ENCODE measurements at places on chromosomes 7 and 10.

DNA sequence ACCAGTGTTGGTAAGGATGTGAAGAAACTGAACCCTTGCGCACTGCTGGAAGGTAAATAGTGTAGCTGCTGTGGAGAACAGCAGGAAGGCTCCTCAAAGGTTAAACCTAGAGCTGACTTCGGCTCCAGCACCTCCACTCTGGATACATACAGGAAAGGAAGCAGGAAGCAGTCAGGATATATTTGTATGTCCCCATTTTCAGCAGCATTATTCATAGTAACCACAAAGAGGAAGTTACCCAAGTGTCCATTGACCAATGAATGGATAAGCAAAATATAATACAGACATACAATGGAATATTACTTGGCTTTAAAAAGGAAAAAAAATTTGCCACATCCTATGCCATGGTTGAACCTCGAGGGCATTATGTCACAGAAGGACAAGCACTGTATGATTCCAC, 15.0 kb downstream of the RET start:
- DNase-seq: no peak

- no peak for DNase-seq
Measured at GRCh38 chr10:92571649-92572048, 2.2 kb downstream of the IDE start.

DNA sequence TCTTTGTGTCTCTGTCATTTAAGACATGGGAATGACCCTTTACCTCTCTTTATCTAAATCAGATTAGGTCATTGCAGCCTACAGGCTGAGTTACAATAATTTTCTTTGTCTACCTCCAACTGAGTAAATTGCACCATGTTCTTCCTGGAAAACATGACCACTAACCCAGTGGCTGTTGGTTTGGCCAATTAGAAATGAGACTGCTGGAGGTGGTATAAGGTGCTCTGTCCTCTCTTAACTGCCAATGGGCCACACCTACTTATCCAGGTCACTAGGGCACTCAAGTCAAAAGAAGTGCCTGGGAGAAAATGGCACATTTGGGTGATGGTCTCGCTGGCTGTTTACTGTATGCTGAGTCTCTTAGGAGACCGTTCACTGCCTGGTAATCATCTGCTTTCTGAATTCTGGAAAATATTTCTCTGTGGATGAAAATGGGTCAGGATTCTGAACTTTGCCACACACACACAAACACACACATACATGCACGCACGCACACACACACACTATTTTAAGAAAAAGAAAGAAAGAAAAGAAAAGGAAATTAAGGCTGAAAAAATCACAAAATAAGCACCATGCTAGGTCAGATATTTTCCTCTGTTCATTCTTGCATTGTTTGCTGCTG, 16.4 kb downstream of the STAMBPL1 start:
- no peak for DNase-seq

GRCh38 chr7:87218796-87219544, 562 bp downstream of the TMEM243 start:
- DNase-seq: no peak

Measured in NCI-H345 (cell line).